Stimulated activated CD4-positive, alpha-beta T cell treated with anti-CD3 and anti-CD28 coated beads, Interleukin-2, amount 100 ng/mL, for 24 hours (primary cell): ENCODE measurements at places on chromosomes 16 and 17.

DNA sequence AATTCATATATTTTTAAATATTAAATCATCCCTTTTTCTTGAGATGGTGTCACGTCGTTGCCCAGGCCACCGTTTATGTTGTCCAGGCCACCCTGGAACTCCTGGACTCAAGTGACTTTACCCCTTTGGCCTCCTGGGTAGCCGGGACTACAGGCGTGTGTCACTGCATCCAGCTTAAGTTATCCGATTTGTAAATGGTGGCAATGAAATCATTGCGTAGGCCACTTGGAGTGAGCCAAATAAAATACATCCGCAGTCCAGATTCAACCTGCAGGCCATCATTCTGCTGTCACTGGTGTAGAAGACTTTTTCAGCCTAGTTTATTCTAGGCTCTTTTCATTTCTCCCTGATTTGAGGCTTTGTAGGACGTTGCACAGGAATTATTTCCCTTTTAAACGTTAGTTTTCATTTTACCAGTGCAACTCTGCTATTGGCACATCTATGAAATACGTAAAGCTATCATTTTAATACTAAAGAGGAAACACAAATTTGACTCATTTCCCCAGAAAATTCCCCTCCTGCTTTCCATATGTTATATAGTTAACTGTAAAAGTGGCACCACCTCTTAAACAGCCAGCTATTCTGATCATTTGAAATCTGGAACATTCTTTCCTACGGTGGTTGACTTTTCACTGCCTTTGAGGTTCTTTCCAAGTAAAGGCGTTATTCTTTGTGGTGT is 449.8 kb downstream of the MAF start:
- DNase-seq, result no peak

DNA sequence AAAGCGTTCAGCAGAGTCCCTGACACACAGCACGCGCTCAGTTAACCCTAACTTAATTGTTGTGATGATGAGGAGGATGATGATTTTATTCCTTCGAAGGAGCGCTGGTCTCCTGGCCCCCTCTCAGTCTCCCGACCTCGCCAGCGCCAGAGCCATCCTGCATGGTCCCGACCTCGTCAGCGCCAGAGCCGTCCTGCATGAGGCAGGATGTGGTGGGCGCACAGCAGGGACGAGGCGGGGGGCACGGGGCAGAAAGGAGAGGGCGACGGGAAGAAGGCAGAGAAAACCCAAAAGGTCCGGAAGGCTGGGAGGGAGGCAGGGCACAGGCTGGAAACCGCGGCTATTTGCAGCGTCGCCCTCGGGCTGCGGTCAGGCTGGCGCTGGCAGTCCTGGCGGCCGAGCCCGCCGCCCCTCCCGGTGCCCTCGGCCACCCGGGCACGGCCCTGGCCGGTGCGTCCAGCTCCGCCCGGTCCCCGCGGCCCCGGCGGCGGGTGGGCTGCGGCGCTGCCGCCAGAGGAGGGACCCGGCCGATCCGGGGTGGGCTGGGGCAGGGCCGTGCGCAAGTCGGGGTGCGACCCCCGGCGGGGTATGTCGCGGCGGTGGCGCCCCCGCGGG is 3.0 kb upstream of the TAC4 start:
- no peak for DNase-seq

- no peak for DNase-seq
Observed at GRCh38 chr16:69276148-69277115, 34.7 kb upstream of the VPS4A start.

DNA sequence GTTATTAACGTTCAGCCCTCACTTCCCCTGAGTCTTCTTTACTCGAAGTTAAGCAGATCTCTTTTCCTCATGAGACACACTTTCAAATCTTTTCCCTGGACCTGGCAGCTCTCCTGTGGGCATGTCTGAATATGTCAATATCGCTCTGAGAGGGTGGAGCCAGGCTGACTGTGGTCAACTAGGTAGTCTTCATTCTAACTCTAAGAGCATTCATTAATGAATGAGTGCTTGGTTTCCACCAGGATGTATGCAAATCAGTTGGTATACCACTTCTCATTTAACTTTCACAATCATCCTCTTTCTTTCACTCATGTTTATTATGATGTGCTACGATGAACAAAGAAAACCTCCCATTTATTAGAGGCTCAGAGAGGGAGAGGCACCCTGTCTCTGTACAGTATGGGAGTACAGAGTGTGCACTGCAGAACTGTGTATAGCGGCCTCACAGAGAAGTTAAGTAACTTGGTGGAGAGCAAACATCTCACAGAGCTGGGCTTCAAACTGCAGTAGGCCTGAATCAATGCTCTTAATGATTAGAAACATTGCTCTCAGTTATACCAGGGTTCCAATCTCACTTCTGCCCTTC is 39.9 kb downstream of the OTOA start:
- DNase-seq, result no peak

DNA sequence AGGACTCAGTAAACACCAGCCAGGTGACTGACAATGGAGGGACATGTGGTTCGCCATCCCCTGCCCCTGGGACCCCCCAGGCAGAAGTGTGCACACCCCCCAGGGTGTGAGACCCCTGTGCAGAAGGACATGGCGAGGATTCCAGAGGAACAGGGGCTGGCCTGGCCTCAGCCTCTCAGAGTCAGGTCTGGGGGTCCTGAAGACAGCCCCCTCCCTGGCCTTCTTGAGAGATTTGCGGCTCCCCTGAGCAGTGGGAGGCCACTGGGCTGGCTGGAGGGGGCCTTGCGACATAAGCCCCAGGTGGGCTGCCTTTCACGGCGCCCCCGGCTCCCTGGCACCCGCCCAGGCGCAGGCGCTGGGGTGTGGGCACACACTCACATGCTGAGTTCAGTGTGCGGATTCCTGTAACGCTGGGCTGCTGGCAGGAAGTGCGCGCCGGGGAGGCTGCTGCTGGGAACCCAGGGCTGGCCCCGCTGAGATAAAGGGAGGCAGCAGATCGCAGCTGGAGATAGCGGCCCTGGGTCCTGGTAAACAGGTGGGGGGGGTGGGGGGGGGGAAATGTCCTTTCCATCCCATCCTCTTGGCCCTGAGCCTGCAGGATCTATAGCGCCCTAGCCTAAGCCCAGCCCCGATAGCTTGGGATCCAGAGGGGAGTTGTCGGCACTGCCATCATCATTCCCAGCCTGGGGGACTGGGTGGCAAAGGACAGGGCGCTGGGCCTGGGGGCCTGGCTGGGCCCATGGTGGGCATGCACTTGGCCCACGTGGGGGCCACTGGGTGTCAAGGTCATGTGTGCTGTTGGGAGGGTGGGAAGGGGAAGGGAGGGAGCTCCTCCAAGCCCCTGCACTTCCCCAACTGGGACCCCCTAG is 27.1 kb downstream of the TMEM235 start:
- peak; percentile 80 for DNase-seq
